Femur (tissue), 1 donor: ENCODE measurements at places on chromosomes 3 and 15.

DNA sequence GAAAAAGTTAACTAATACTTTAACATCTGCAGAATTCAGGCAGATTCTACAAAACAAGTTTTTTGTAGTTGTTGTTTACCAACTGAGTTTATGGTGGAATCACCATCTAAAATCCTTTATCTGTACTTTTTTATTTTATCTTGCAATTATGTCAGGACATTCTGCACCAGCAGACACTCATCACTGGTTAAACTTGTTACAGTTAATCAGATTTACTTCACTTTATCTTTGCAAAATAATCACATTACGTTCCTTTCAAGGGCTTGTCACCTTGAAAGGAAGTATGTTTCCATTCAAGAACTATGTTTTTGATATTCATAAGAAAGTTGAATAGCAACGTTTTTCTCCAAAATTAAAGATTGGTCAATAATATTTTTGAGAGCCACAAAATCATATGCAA is 796.6 kb upstream of the ROBO1 start:
- no peak for DNase-seq

DNA sequence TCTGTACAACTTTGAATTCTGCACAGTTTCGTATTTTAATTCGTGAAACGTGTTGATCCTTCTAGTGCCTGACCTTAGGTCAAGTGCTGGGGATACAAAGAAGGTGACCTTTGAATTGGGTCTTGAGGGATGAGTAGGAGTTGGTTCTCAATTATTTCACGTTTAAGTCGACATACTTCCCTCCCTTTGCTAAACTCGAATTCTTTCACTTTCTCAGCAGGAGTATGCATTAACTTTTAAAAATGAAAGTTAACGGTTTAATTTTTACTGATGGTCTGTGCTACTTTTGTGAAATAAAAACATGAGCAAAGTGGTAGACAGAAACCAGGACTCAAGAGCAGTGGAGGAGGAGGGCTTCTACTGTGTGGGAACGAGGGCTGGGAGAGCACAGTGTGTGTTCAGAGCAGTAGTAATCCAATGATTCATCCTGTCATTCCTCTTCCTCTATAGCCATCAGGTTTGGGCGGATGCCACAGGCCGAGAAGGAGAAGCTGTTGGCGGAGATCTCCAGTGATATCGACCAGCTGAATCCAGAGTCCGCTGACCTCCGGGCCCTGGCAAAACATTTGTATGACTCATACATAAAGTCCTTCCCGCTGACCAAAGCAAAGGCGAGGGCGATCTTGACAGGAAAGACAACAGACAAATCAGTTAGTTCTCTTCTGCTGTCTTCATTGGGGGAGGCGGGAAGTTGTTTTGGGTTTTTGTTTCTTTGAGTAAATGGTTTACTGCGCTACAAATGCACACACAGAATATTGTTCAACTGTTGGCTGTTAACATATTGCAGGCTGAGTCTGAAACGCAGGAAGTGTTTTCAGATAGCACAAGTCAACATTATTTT is 78.6 kb upstream of the TSEN2 start:
- DNase-seq, result peak; percentile 50

DNA sequence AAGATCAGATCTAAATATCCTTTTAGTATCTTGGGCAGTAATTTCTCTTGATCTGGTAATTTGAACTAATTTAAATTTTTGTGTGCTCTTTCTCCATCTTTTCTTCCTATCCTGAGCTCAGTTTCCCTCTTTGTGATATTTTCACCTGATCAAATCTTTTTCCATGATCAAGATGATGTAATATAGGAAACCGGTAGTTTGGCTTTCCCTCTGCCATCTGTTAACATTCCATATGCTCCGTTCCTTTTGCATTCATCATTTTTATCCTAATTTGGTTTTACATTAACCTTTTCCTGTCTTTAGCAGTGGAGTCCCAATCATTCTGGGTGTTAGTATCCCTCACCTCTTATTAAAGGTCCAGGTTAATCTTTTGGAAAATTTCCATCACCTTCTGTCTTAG is 5.9 kb upstream of the ABHD6 start:
- DNase-seq, result no peak

DNA sequence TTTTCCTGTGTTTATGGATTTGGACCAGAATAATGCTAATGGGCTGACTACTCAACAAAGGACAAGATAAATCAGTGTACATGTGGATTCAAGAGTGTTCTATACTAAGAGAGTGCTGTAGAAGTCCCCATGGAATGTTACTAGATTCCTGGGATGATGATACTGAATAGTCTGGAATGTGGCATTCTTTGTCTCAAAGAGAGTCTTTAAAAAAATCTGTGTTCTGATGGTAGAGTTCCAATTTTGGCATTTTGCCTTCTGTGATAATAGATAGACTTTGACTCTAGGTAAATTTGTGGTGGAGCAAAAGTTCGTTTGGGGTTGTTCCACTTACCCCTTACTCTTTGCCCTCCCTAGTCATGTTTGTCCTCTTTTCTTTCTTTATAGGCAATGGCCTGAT is 43.7 kb downstream of the NMD3 start:
- no peak for DNase-seq

GRCh38 chr15:51307811-51308210 is 30.6 kb downstream of the CYP19A1 start:
- no peak for DNase-seq

- DNase-seq, result peak; percentile 64
Observed at GRCh38 chr3:112582244-112582874, 20.5 kb downstream of the SLC35A5 start.

- DNase-seq, result no peak
Observed at GRCh38 chr3:48364840-48365239, 7.2 kb upstream of the FBXW12 start.

GRCh38 chr3:50275996-50276761 is 2.7 kb upstream of the LSMEM2 start:
- DNase-seq, result no peak

- no peak for DNase-seq
Observed at GRCh38 chr15:56242576-56243162, 1.0 kb downstream of the RFX7 start.

DNA sequence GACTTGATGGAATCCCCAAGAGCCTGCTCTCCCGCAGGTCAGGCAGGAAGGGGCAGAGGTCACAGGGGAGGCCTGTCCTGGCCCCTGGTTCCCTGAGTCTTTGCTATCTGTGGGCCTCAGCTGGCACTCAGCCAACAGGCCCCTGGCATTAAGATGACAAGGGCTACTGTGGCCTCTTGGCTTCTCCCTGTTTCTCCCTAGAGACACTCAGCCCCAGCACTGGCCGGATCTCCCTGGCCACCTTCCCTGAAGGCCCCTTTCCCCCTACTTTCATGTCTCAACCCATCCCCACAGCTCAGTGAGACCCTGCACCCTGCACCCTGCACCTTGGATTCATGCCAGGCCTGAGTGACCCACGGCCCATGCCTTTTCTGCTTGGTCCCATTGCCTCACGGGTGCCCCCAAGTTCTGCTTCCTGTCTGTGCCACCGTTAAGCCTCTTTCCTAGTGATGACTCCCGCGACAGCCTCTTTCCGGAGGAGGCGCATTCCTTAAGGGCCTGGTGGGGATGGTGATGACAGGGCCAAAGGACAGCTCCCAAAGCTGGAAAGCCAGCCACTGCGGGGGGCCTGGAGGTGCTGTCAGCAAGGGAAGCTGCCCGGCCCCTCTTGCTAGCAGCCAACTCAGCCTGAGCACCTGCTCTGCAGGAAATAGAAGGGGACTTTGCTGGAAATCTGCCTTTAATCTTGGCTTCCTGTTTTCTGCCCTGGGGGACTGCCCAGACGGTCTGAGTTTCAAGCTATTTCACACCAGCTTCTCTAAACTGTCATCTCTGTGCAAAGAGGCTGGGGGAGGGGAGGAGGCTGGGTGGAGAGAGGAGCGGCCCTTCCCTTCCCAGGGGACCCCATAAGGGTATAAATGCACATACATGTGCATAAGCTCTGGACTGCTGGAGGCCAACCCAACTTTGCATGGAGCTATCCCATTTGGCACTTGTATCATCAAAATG is 4.8 kb upstream of the CSK start:
- DNase-seq, result peak; percentile 67
